ENCODE measurements at places on chromosomes 16 and 17. TPM values are rescaled to one million over a fixed set of nuclear protein-coding genes. Genes with fewer than 3 reads are reported as not detected.

DNA sequence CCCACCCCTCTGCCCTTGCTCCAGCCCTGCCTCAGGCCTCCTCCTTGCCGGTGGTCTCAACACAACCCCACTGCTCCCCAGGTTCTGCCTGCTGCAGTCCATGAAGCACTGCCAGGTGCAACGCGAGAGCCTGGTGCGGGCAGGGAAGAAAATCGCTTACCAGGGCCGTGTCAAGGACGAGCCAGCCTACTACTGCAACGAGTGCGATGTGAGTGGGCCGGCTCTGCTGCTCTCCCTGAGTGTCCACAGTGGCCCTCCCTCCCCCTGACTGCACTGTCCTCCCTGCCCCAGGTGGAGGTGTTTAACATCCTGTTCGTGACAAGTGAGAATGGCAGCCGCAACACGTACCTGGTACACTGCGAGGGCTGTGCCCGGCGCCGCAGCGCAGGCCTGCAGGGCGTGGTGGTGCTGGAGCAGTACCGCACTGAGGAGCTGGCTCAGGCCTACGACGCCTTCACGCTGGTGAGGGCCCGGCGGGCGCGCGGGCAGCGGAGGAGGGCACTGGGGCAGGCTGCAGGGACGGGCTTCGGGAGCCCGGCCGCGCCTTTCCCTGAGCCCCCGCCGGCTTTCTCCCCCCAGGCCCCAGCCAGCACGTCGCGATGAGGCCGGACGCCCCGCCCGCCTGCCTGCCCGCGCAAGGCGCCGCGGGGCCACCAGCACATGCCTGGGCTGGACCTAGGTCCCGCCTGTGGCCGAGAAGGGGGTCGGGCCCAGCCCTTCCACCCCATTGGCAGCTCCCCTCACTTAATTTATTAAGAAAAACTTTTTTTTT lies 1.8 kb upstream of the TMEM88 start:
- peaks cover 17% of the 10 kb centered on the region for H3K4me1 ChIP-seq
- no peaks in the 10 kb centered on the region for H3K27me3 ChIP-seq
- H3K36me3 ChIP-seq = peaks cover 10% of the 10 kb centered on the region
- H3K27ac ChIP-seq = peak overlapping the region; percentile 39

DNA sequence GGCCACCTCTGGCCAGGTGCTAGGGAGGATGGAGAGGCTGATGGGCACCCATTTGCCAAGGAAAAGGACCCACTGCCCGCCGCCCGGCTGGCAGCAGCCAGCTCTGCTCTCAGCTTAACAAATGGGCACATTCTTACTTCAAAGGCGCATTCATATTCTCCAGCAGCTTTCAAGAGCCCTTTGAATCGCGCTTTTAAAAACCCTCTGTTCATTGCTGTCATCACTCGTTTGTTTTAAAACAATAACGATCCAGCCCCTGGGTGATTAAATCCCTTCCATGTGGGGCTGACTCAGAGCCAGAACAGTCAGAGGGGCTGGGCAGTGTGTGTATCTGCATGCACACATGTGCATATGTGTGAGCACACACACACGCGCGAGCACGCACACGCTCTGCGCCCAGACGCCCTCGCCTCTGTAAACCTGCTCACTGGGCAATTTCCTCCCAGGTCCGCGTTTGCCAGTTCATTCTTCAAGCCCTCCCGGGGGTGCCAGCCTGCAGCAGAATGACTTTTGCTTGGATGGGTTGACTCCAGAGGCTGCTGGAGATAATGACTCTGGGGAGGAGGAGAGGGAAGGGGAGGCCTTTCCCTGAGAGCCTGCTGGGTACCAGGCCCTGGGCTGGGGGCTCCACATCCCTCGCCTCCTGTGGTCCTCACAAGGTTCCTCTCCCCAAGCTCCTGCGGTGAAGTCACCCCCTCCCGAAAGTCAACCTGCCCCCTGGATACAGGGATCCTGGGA lies 133.1 kb downstream of the SDK2 start:
- no peak overlapping the region for H3K4me3 ChIP-seq
- H3K36me3 ChIP-seq = no peaks in the 10 kb centered on the region
- DNase-seq = no peak
- peaks cover 5% of the 10 kb centered on the region for H3K4me1 ChIP-seq
- H3K27me3 ChIP-seq = no peaks in the 10 kb centered on the region

Gene DNAI2
- total RNA-seq = 0.87 TPM

Gene OSGIN1
- total RNA-seq = 15.5 TPM

All from type B pancreatic cell (in vitro differentiated cells).